Ascending aorta (tissue), 2 donors: ENCODE measurements at places on chromosomes 2 and 18. TPM values are rescaled to one million over a fixed set of nuclear protein-coding genes. Genes with fewer than 3 reads are reported as not detected.
A peak's percentile ranks its signal among the peaks of the same experiment; 100 is the strongest.

DNA sequence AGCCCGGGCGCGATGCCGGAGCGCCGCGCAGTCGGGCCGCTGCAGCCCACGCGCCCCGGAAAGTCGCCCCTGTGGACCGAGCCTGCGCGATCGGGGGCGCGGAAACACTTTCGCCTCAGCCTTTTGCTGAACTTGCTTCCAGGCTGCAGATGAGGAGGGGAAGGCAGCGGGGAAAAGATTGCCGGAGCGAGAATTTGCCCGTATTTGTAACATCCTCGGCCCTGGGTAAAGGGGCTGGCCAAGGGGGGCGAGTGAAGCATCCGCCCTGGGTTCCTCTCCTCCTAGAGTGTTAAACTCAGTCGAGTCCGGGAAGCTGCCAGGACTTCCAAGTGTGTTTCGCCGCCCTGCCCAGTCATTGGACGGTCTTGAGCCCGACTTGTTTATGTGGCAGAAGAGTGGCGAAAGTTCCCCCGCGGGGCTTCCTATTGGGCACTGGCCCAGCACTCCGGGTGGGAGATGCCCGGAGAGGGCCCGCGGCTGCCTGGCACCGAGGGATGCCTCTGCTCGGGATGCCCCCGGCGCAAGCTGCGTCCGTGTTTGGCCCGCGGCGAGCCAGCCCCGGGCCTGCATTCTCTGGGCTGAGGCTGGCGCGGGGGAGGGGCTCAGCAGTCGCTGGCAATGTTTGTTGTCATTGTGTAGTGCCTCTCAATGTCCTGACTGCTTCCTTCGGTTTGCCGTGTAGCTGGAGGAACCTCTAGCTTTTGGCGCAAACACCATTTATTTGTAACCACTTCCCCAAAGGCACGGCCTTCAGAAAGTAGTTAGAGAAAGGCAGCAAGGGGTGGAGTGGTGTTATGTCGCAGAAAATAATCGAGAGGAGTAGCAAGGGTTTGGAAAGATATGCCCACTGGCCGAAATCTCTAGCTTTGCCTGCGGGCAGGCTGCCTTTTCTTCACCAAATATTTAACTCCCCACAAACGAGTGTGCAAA is 1.1 kb downstream of the CYBRD1 start:
- peak; percentile 90 for DNase-seq

Gene HSPE1
- 72.7 TPM for total RNA-seq

Gene ZC3H15
- total RNA-seq, result 17.5 TPM

Gene PARD6G
- 7.9 TPM for total RNA-seq

GRCh38 chr2:196516564-196516963 is 123.0 kb upstream of the CCDC150 start:
- DNase-seq, result no peak

Gene TMEM182
- not detected for total RNA-seq

DNA sequence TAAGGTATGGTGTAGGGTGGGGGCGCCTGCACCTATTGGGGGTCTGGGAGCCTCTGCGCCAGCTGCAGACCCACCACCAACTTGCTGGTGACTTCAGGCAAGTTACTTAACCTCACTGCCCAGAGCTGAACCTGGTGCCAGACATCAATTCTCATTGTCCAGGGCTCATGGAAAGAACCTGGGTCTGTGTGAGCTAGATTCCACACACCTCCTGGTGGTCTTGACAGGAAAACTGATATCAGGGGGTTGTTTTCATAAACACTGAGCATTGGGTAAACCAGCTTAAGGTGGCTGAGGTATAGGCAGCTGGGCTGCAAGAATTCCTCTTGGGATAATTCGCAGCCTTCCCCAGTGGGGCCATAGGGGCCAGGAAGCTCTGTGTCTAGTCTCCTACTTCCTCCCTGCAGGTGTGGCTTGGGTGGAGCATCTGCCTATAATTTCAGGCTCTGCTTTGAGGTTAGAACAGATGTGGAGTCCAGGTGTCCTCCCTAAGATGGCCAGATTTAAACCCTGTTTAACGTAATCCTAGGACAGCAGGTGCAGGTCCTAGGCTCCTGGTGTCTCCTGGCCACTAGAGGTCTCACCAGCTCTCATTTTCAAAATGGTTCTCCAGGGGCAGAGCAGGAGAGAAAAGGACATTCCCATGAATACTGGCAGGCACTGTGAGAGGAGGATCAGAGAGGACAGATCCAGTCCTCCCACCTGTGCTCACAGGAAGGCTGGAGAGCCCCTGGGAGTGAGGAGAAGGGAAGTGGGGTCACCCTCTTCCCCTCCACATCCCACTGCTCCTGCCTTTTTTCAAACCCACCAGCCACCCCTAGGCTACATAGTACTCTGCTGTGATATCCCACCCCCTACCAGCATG is 100.4 kb upstream of the SMAD2 start:
- DNase-seq, result no peak

DNA sequence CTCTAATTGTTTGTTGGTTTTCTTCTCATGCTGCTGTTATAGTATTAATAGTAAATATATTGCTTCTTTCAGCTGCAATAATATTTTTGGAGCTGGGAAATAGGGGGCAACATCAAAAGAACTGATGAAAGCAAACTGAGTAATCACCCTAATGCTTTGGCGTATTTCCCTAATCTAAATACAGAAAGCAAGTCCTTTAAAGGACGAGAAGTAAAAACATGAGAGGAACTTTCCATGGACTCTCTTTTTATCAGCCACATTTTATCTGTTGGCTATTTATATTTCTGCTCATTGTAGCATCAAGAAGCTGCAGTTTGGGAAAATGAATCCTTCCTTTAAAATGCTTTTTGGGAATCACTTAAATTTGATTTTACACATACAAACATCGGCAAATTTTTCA is 139.9 kb upstream of the SLC8A1 start:
- no peak for DNase-seq

DNA sequence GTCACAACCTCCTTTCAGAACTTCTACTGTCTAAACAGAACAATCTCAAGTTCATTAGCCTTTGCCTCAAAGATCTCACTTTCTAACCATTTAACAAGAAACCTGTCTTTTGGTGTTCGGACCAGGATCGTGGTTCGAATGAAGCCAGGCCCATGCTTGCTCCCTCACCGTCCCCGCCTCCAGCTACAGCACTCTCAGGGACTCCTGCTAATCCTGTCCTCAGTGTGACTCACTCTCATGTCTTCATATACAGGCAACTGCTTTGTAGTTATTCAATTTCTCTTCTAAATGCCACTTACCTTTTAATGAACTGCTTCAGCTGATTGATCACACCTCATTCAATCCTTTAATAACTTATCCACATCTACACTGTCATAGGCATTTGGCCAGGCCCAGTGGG is 15.8 kb downstream of the SERTAD2 start:
- no peak for DNase-seq

Gene MAP3K19
- not detected for total RNA-seq

Gene VWA3B
- total RNA-seq, result not detected

DNA sequence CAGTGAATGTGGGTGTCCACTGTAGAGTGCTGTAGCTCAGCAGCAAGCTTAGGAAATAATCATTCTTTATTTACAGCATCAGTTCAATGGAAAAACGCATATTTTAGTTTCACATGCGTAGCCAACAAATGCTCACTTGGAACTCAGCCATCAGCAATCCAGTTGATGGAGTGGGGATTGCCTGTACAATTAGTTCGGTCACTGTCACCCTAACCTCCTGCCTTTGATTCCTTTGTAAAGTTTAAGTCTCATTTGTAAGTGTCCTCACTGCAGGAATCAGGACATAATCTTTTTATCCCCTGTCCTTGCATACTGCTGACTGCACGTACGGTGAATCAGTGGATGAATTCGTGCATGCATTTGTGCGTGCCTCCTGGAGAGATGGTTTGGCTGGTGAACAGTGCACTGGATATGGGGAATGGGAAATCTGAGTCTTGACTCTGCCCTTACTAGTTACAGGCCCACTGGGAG is 55.9 kb downstream of the RAB31 start:
- DNase-seq, result no peak

GRCh38 chr2:58460670-58461069 is 219.5 kb upstream of the FANCL start:
- no peak for DNase-seq

DNA sequence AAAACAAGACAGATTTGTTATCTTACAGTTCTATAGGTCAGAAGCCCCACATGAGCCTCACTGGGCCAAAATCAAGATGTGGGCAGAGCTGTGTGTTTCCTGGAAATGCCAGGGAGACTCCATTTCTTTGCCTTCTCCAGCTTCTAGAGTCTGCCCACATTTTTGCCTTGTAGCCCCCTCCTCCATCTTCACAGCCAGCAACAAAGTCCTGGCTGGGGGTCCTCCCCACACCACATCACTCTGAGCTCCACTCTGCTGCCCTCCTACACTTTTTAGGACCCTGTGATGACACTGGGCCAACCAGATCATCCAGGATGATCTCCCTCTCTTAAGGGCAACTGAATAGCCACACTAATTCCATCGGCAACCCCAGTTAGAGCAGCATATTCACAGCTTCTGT is 34.3 kb downstream of the ASB1 start:
- no peak for DNase-seq

DNA sequence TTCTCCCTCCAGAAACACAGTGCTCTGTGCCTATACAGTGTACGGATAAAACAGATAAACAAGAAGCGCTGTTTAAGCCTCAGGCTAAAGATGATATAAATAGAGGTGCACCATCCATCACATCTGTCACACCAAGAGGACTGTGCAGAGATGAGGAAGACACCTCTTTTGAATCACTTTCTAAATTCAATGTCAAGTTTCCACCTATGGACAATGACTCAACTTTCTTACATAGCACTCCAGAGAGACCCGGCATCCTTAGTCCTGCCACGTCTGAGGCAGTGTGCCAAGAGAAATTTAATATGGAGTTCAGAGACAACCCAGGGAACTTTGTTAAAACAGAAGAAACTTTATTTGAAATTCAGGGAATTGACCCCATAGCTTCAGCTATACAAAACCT is 70.7 kb downstream of the TANK start:
- no peak for DNase-seq

Gene POTEJ
- not detected for total RNA-seq

DNA sequence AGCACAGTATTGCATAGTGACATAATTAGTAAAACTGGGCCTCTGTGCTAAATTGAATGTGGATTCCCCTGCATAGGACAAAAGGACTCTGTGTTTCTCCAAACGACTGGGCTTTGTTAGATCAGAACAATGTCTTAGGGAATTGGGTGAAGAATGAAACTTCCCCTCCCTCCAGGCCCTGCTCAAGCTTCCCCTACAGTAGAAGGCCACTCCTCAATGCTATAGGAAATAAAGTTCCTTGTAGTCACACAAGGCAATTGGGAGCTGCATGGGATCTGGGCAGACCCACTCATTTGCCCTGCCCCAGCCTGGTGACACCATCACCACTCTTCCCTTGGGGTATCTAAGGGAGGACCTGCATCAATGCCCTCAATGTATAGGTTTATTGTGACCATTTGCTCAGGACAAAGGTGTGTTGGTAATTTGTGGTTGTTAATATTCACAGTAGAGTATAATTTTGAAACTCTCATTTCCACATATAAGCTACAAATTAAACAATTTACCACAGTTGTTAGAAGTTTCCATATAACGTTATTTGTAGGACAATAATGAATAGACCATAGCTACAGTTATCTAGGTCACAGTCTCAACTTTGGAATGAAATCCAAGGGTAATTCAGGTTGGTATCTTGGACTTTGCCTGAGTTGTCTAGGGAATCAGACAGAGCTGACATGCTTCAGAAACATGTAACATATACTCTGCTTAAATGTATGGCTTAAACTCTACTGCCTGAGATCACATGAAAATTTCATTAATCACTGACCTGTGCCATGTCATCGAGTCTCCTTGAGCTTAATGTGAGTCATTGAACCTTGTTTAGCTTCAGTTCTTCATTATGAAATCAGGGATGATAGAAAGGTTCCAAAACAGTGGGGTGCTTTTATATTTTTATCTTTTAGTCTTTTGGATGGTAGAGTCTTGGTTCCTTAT is 64.8 kb upstream of the DARS1 start:
- no peak for DNase-seq

DNA sequence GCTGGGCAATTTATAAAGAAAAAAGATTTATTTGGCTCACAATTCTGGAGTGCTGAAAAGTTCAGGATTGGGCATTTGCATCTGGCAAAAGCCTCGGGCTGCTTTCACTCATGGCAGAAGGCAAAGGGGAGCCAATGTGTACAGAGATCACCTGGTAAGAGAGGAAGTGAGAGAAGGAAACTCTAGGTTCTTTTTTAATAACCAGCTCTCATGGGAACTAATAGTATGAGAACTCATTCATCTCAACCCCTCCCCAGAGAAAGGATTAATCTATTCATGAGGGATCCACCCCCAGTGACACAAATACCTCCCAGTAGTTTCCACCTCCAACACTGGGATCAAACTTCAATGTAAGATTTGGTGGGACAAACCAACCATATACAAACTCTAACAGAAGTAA is 129.0 kb downstream of the EVA1A start:
- no peak for DNase-seq

- no peak for DNase-seq
Measured at GRCh38 chr2:172836347-172836821, 100.7 kb downstream of the RAPGEF4 start.

- DNase-seq, result no peak
Measured at GRCh38 chr2:136638193-136638592, 127.2 kb upstream of the THSD7B start.

- DNase-seq, result no peak
Measured at GRCh38 chr2:170221317-170222288, 43.7 kb downstream of the MYO3B start.
